M059J (cell line): ENCODE measurements at places on chromosomes 5 and 9. TPM values are rescaled to one million over a fixed set of nuclear protein-coding genes. Genes with fewer than 3 reads are reported as not detected.

- DNase-seq, result no peak
These were observed 24.7 kb upstream of the LECT2 start for GRCh38 chr5:135979510-135979909.

DNA sequence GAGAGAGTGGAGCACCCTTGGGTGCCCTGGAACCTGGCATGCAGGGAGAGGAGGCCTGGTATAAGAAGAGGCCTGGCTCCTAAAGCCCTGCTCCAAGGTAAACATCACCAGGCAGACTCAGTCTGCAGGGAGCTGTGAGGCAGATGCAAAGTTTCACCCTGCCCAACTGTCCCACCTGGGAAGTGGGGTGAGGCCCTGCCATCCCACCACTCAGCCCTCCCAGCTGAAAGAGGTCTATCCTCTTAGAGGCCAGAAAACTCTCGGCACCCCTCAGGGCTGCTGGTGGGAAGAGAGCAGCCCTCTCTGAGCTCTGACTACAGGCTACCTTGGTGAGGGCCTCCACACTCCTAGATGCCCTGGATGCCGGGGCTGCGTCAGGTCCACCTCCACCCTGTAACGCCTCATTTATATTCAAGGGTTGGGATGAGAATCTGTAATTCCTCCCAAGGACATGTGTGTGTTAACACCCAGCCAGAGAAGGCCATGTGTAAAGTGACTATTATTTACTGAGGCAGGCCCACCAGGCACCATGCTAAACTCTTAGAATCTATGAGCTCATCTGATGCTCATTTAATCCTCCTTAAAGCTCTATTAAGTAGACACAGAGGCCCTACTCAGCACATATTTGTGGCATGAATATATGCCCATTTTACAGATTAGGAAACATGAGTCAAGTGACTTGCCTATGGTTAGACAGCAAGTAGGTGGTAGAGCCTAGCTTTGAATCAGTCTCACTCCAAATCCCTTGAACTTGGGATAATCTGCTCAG is 205.9 kb downstream of the FSTL4 start:
- no peak for DNase-seq

DNA sequence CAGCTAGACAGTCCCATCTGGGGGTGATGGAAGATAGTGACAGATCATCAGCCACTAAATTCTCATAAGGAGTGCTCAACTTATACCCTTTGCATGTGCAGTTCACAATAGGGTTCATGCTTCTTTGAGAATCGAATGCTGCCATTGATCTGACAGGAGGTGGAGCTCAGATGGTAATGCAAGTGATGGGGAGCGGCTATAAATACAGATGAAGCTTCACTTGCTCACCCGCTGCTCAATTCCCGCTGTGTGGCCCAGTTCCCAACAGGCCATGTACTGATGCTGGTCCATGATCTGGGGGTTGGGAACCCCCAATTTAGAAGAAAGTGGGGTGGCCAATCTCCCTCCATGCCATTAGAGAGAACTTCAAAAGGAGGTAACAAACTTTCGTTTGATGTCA is 44.9 kb upstream of the ZNF462 start:
- no peak for DNase-seq

Gene UBE2QL1
- 0.02 and 0.44 TPM in 2 replicates for total RNA-seq
